ENCODE measurements at places on chromosomes 11 and 22.

- DNase-seq = no peak
These were observed 149.1 kb upstream of the E2F8 start for GRCh38 chr11:19389787-19390303.

GRCh38 chr22:20111045-20111688 is 4.7 kb upstream of the RANBP1 start:
- no peak for DNase-seq

DNA sequence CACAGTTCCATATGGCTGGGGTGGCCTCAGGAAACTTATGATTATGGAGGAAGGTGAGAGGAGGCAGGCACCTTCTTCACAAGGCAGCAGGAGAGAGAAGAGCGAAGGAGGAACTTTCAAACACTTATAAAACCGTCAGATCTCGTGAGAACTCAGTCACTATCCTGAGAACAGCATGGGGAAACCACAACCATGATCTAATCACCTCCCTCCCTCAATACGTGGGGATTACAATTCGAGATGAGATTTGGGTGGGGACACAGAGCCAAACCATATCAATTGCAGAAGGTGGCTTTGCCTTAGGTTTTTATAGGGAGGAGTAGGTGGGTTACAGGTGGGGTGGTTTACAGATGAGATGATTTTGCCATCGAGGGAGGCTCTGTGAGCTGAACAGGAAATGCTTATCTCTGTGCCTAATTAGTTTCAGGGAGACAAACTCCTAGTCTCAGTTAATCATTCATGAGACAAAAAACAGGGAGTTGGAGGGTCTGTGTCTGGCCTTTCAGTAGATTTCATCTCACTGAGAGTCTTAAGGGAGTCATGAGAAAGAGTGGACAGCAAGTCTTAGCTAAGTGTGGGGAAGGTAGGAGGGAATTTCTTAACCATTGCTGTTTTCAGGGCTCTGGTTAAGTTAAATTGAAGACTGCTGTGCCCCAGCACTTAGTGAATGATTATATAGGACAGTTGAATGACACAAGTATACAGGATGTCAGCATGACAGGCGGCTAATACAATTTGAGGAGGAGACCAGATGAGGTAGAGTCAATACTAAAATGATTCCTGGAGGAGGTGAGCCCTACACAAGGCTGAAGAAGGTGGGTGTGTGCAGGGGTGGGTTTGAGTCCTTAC is 47.7 kb downstream of the CWC15 start:
- no peak for DNase-seq

- DNase-seq = no peak
These were observed 18.6 kb downstream of the TREH start for GRCh38 chr11:118660681-118661424.

- no peak for DNase-seq
These were observed 384.5 kb upstream of the KIRREL3 start for GRCh38 chr11:127385071-127385470.

GRCh38 chr11:2775626-2776350 is 76.0 kb upstream of the KCNQ1OT1 start:
- DNase-seq = no peak

DNA sequence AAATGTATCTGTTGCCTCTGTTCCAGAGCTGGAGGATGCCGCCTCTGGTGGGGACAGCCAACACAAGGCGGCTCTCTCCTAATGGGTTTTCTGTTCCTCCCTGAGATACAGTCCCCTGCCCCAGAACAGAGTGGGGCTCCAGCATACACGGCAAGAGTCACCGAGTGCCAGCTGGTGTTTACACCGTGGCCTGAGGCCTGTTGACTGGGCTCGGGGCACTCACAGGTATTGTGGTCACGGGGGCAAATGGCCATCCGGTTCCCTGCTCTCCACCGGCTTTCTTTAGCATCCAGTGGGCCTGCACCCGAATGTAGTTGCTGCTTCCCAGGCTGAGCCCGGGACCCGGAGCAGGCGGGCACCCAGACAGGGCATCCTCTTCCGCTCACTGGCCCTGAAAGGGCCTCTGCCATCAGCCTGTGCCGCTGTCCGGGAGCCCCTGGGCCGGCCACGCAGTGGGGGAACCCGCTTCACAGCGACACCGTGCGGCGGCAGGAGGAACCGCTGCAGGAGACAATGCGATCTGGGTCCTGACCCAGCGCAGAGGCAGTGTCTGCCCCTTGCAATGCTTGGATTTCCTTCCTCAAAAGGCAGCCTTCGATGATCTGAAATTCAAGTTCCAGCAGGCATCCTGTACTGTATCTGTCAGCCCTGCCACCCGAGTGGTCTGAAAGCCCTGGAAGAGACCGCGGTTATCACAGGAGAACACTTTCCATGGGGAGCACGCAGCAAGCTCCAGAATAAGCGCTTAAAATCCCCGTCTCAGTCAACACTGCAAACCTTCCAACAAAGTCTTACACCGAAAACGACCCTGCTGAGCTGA is 859 bp upstream of the KRTAP5-5 start:
- DNase-seq = no peak

- peak; percentile 1 for DNase-seq
These were observed 9.2 kb downstream of the OR8B4 start for GRCh38 chr11:124415356-124415923.

GRCh38 chr11:12120031-12121008 is 9.9 kb downstream of the MICAL2 start:
- no peak for DNase-seq

GRCh38 chr11:15938121-15938611 is 418.2 kb downstream of the SOX6 start:
- no peak for DNase-seq

DNA sequence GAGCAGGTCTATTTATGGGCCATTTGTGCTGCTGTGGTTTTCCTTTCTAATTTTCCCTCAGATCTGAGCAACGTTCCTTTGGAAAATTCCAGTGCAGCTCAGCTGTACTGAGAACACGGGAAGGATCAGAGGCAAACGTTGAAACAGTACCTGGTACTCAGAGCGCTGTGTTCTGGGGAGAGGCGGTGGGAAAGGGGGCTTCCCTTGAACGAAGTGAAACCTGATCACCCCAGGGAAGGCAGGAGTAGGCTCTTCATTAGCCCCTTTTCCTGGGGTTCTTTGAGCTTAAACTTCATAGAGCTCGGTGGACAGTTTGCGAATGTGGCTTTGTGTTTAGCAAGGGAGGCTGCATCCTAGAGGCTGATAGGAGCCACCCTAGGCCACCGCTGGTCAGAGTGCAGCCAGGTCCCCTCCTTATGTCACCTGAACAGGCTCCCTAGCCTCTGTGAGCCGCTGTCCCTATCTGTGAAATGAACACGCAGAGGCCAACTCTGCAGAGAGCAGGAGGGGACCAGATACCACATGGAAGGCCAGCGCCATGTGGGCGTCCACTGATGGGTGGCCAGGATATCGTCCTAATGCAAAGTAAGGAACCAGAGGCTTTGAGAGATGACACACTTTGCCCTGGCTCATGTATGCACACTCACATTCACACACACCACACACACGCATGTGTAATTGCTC is 1464.8 kb downstream of the BRD1 start:
- DNase-seq = no peak

GRCh38 chr11:98710986-98711385 is 309.8 kb upstream of the CNTN5 start:
- peak; percentile 1 for DNase-seq

All from DMS 273 treated with DMSO at 0.1 percent for 48 hours (cell line).